Glutamatergic neuron (in vitro differentiated cells): ENCODE measurements at places on chromosomes 2 and 18. TPM values are rescaled to one million over a fixed set of nuclear protein-coding genes. Genes with fewer than 3 reads are reported as not detected.

DNA sequence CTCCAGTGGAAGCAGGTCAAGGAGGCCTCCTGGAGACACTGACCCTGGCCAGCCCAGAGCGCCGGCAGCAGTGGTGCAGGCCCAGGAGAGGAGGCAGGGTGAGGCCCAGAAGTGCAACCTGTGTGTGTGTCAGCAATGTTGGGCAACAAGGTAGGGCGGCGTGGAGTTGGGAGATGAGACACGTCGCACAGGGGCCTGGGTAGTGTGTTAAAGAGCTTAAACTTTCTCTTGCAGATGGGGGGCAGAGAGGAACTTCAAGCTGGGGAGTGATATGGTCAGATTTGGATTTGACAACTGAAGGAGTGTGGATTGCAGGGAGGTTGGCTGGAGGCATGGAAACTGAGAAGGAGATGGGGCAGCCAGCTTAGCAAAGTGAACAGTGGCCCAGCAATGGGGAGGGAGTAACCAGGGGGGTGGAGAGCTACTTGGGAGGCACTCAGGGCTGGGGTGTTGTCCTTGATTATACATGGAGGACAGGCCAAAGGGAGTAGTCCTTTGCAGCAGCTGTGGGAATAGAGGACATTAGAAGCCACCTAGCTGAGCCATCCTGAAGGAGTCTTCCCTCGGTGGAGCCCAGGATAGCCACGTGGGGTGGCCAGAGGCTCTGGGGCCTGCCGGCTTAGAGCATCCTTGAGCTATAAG, 278.6 kb upstream of the HS6ST1 start:
- DNase-seq, result no peak

DNA sequence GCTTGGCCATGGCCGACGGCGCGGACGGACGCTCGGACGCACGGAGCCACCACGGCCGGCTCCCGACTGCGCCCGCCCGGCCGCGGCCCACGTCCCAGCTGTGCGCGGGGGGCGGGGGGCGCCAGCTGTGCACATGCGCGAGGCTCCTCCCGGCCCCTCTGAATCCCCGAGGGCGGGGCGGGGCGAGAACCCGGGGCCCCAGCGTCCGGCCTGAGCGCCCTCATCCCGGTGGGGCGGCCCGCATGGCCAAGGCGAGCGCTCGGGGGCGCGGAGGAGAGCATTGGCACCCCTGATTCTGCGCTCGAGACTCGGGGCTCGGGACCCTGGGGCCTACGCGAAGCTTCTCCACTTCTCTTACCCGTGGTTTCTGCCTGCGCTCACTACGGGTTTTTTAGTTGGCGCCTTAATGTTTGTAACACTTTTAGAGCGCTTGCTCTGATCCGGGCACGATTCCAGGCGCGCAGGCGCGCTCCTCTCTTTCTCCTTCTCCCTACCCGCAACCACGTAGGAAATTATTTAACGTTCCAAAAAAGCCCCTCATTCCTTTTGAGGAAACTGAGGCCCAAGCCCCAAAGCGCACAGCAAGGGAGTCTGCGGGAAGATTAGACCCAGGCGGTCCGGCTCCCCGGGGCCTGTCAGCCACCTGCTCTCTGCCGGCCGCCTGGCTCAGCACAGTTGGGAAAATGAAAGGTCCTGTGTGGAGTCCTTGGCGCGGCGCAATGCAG, at the start of gene PXDN:
TSS of gene PXDN (minus strand) at position 70 of the 725 bp plus-strand sequence. CDS start at position 10, 60 bp downstream.
- DNase-seq, result peak; percentile 75

GRCh38 chr2:110994250-110994961, 126.3 kb upstream of the BCL2L11 start:
- no peak for DNase-seq

DNA sequence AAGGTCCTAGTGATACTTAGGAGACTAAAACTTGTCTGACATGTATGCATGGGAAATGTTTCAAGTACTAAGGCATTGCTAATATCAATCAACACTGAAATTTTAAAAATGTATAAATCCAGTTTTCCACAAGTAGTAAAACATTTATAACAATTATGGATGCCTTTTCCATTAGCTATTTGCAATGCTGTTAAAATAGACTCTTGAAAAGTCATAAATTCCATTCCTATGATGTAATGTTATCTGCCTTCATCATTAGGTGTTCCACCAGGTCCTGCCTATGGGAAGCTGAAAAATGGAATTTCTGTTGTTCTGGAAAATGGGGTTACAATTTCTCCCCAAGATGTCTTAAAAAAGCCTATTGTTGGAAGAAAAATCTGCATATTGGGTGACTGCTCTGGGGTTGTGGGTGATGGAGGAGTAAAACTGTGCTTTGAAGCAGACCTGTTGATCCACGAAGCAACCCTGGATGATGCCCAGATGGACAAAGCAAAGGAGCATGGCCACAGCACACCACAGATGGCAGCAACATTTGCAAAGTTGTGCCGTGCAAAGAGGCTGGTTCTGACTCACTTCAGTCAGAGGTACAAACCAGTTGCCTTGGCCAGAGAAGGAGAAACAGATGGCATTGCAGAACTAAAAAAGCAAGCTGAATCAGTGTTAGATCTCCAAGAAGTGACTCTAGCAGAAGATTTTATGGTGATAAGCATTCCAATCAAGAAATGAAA, 18.7 kb downstream of the ELAC1 start:
- DNase-seq, result no peak

- peak; percentile 74 for DNase-seq
Observed at GRCh38 chr2:1742681-1743395, 1.5 kb downstream of the PXDN start.

GRCh38 chr2:233690444-233690843, 2.2 kb upstream of the UGT1A6 start:
- DNase-seq, result no peak

DNA sequence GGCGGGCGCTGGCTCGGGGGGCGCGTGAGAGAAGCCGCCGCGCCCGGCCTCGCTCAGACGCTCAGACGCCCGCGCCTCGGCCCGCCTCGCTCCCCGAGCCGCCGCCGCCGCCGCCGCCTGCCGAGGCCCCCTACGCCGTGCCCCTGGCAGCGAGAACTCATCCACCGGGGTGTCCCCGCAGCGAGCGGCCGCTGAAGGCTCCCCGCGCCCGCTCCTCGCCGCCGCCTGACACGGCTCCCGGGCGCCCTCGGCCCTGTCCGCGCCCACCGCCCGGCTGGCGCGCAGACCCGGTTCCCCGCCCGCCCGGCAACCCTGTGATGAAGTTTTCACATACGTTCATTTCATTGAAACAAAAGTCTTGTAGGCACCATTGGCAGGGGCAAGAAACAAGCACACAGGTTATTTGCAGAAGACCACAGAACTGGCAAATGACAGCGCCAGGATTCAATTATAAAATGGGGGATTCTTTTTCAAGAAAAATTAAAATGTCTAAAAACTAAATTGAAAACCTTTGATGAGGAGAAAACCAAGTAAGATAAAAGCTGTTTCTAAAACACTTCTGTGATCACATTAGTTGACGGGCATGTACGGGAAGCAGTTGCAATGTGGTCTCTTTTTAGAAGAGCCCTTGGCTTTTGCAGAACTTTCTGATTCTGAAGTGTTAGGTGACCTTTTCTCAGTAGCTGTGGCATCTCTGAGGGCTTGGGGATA, 50.5 kb upstream of the TUBA3D start:
- DNase-seq, result peak; percentile 37

DNA sequence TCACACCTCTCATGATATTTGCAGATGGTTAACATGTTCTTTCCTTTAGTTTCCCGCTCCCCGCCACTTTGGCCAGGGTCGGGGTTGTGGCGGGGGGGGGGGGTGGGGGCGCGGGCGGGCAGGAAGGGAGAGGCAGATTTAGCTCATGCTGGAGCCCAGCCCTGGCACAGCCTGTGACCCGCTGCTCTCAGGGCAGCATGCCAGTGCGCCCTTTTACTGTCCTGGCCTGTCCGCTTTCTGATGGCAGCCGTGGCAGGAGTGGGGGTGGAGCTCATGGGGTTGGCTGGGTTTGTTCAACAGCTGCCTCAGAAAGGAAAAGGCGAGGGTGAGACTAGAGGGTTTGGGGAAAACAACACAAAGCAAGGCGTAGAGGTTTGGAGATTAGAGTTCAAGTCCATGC, 56.1 kb downstream of the TNP1 start:
- DNase-seq, result no peak

GRCh38 chr2:239093542-239093941, 245.7 kb downstream of the TWIST2 start:
- DNase-seq, result no peak

DNA sequence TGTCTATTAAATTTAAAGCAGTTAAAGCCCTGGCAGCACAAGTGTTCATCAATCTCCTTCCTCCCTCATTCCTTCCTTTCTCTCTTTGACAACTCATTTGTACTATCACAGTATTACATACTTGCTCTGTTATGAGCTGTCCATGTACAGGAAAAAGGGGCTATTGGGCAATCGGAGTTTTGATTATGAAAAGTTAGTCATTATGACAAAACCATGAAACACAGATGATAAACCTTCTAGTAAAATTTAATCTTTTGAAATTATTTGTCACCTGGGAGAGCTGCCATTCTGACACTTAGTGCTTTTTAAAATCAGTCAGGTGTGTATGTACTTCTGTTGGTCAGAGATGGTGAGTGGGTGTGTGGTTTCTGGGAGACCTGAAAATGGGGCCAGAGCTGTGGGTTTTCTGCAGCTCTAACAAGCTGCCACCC, 39.4 kb downstream of the MAP4K4 start:
- no peak for DNase-seq

Gene TGFA
- 4.7 TPM for total RNA-seq

Gene PAX8
- 1.4 TPM for total RNA-seq

Gene RGPD4
- 0.12 TPM for total RNA-seq

Gene DSG1
- not detected for total RNA-seq
